Left lobe of liver (tissue), 2 donors: ENCODE measurements at places on chromosomes 2 and 18. TPM values are rescaled to one million over a fixed set of nuclear protein-coding genes. Genes with fewer than 3 reads are reported as not detected.

DNA sequence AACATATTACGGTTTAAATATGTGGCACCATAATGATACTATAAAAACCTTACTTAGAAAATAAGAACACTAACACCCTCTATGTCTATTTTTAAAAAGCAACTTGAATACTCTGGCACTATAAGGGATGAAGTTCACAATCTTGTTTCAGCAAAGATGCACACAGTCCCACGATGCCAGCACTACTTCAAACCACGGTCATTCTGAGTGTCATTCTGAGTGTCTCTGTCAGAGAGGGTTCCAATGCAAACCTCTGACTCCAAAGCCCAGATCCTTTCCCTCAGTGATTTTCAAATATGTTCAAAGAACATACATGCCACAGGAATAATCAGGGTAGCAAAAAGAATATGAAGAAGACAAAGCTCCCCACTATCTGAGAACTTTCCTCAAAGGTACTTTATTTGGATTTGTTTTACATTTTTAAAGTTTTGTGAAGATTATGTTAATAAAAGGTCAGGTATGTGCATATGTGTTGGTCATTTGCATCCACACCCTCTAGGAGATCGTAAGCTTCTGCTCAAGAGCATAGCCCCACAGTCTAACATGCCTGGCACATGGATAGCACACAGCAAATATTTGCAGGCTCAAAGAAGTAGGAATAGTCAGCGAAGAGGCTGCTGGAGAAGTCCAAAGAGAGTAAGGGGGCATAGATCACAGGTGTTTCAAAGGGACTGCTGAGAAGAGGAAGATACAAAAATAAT, 127.6 kb downstream of the DYM start:
- no peak for DNase-seq

DNA sequence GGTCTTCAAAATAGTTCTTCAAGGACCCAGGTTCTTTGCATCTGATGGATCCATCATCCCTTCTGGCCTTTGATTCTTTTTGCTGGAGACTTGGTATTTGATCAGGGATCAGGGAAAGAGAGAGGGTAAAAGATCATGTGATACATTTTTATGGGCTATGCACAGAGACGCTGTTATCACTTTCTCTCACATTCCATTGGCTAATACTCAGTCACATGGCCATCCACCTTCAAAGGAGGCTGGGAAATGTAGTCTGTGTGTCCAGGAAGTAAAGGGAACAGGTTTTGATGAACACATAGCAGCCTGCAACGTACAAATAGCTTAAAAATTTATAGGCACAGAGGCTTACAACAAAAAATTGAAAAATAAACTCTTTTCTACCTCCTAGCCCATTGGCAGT, 629.6 kb upstream of the FANCL start:
- no peak for DNase-seq

GRCh38 chr2:71499691-71500090, 46.3 kb downstream of the DYSF start:
- DNase-seq = no peak

Gene CFLAR
- total RNA-seq = 73.7 TPM

DNA sequence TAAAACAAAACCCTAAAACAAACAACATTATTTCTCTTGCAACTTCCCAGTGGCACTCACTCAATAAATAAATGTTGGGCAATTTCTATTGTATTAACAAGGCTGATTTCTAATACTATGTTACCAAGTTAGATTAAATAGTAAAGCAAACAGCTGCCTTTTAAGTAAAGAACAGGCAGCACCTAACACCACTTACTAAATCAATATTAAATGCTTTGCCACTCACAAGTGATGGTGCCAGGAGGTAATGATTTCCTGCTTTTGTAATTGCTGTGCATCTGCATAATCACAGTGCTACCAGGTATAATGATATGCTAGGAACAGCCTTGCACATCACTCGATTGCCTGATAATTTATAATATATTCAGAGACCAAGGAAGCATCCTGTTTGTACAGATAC, 276.5 kb downstream of the NBAS start:
- no peak for DNase-seq

- DNase-seq = no peak
These were observed 83.9 kb downstream of the PDK1 start for GRCh38 chr2:172639823-172640222.

Gene ANKRD36B
- total RNA-seq = 2.2 TPM

DNA sequence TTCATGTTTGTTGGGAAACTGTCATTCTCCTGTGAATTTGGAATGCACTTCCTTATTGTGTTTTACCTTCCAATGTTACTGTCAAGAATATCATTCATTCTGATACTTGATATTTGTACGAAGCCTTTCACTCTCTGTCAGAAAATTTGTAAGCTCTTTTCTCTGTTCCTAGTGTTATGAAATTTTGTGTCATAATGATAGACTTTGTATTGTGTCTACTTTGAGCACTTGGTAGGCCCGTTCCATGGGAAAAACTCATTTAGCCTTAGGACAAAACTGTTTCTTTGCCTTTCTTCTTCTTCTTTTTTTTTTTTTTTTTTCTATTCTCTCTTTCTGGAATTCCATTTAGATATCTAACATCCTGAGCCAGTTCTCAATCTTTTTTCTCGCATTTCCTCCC, 52.0 kb upstream of the FAM124B start:
- DNase-seq = no peak

Gene KIF1A
- 1.1 TPM for total RNA-seq

GRCh38 chr2:20355131-20355530, 4.5 kb upstream of the PUM2 start:
- no peak for DNase-seq

DNA sequence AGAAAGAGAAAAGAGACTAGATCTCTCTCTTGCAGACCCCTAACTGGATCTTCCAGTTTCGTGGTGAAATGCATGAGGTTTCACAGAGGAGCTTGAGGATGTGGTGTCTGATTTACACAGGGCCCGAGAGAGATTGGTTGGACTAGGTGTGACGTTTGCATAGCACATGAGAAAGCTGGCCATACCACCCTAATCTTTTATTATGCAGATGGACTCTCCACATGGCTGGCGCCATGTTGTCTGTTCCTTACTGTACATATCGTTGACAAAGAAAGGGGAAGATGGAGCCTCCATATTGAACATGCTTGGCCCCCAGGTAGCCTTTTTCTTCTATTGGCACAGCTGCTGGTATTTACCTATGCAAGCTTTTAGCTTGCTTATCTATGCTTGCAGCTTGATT, 27.5 kb upstream of the PGAP1 start:
- no peak for DNase-seq

Gene SMAD4
- 54.6 TPM for total RNA-seq

GRCh38 chr18:8212896-8213780, 396.1 kb upstream of the RAB12 start:
- DNase-seq = no peak
